Stimulated activated CD8-positive, alpha-beta memory T cell treated with anti-CD3 and anti-CD28 coated beads, Interleukin-12 subunit alpha, Interleukin-12 subunit beta, amount 100 ng/mL, for 1 hour (primary cell): ENCODE measurements at places on chromosomes 3 and 15.

DNA sequence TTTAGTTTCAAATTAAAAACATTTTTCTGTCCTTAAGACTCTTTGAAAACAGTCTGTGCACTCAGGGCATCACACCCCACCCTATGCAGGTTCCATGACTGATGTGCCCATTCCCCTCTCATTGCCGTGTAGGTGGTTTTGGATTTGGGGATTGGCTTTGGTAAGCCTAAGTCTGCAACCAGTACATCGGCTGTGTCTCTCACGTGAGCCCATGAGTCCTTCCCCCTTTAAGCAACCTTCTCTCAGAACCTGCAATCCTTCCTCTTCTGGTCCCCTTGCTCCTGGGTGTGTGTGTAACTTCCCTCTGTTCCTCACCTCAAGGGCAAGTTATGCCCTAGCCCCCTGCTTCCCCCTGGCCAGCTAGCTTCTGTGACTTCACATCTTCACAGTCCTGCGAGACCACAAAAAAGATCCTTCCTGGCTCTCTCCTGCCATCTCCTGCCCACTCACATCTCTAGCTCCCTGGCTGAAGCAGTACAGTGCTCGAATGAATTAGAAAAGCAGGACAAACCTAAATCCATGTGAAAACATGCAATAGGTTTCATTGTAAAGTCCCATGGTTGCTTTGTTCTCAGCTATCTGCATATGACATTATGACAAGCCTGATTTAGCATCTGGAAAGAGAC is 126.7 kb downstream of the UACA start:
- DNase-seq: no peak

DNA sequence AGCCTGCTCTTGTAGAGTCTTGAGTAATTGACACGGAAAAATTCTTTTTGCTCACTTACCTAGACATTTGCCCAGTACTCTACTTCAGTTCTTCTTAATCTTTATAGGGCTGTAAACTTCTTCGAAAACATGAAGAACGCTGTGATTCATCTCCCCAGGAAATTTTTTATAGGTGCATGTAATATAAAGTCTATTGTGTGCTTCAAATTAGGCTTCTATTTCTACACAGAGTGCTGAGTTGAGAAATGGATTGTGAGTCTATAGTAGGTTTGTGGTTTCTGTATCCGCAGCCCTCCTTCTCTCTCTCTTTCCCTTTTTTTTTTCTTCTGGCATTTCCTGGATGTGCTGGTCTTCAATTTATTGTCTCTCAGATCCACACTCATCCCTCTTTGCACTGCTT is 183.3 kb upstream of the DCBLD2 start:
- DNase-seq: no peak

DNA sequence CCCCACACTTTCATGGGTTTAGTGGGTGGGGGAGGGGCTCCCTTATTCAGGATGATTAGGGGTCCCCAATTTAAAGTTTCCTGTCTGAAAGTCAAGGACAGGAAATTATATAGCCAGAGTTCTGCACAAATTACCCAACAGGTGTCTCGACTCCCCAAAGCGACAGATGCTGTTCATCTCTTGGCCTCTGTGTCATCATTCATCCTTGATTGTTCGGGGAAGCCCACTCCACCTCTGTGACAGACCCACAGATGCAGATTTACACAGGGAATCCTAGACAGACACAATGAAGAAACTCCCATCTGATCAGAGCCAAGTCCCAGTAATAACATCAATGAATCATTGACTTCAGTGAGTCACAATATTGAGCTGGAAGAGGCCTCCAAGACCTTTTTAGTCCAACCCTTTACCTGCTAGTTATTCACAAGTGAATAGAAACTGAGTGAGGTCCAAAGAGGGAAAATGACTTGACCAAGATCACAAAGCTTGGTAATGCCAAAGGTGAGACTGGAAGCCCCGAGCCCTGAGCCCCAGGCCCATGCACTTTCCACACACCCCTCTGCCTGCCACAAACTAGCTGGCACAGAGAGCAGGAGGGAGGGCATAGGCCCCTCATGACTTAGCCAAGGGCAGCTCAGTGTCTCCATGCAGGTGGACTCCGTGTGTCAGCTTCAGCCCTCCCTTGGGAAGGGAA is 7.9 kb upstream of the SRP14 start:
- DNase-seq: no peak

- DNase-seq: no peak
Observed at GRCh38 chr3:44339181-44340057, 853 bp downstream of the TCAIM start.
